ENCODE measurements at places on chromosomes 13 and 19.

- DNase-seq: no peak
These were observed 7.3 kb downstream of the ADPRHL1 start for GRCh38 chr13:113445791-113446487.

DNA sequence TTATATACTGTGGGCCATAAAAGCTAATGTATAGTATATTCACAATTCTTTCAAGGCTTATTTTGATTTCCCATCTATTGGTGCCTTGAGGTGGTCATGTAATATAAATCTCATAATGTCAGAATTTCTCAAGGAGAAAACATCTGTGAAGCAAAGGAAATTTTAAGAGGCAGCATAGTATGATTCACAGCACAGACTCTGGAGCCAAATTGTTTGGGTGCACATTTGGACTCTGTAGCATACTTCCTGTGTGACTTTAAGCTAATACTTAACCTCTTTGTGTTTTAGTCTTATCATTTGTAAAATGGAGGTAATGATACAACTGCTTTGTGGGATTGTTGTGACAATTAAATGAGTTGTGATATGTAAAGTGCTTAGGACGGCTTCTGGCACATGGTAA is 67.6 kb downstream of the PIBF1 start:
- DNase-seq: no peak

DNA sequence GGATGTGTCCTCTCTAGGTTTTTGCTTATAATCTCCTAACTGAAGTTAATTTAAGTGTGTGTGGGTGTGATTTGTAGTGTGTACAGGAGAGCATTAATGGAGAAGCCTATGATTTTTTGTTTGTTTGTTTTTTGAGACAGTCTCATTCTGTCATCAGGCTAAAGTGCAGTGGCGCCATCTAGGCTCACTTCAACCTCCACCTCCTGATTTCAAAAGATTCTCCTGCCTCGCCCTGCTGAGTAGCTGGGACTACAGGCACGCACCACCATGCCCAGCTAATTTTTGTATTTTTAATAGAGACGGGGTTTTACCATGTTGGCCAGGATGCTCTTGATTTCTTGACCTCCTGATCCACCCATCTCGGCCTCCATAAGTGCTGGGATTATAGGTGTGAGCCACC is 20.6 kb downstream of the ZNF701 start:
- no peak for DNase-seq

DNA sequence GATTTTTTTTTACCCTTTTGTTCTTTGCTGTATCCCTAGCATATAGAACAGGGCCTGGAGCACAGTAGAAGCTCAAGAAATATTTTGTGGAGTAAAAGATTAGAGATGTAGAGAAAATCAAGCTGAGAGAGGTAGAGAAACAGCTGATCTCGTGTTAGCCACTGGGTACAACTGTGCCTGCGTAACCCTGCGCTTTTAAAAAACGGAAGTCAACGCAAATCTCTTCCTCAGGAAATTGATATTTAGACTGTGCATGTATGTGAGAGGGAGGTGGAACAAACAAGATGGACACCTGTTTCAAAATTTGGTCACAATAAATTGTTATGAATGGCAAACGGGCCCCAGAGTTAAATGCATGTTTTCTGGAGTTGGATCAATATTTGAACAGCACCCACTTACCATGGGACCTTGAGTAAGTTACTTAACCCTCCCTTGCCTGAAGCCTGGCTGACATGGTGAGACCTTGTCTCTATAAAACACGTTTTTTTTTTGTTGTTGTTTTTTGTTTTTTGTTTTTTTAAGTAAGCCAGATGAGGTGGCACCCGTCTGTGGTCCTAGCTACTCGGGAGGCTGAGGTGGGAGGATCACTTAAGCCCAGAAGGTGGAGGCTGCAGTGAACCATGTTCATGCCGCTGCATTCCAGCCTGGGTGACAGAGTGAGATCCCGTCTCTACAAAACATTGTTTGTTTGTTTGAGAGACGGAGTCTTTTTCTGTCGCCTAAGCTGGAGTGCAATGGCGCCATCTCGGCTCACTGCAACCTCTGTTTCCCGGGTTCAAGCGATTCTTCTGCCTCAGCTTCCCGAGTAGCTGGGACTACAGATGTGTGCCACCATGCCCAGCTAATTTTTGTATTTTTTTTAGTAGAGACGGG is 3.3 kb upstream of the EPOR start:
- no peak for DNase-seq

DNA sequence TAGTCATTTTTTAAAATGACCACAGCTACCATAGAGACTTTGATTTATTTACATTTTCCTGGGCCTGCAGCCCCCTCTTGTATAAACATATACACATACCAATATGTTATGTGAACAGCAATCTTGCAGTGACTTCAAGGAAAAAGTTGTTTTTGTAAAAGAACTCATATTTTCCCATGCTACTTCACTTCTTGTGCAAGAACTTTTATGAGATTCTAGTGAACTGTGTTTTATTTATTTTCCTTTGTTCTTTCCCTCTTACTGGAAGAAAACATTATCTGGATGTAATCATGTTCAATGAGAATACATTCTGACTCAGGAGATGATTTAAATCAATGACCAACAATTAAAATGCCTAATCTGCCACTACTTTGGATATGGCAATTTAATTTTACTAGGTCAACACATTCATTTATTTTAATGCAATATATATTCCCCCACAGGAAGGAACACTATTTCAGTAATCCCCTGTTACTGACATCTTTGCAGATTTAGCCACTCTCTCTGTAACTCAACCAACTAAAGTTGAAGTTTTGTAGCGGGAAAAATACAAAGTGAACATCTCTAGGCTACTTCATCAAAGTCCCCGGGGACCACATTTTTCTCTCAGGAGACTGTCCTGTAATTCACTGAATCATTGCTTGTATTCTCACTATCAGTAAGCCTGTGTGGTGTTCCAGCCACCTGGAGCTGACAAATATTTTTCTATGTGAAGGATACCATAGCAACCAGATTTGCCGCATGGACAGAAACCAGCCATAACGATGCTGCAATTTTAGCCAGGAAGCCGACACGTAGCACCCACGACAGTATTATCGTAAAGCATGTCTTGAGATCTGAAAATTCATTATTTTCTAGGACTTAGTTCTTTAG is 90.5 kb downstream of the STARD13 start:
- no peak for DNase-seq

DNA sequence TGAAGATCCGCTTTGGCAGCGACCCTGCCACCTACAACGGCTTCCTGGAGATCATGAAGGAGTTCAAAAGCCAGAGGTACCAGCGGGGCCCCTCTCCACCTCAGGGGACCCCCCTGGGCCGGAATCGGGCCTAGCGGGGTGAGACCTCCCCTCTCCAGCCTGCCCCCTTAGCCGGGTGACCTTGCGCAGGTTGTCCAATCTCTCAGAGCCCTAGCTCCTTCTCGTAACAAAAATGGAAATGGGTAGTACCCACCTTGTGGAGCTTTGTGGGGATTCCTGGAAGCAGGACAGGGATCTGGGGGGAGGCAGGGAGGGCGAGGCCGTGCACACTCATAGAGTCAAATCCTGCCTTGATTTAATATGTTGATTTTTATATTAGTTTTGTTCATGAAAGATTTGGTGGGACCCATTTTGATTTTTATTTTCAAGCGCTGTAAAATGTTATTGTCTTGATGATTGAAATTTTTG is 658 bp downstream of the SIN3B start:
- no peak for DNase-seq

DNA sequence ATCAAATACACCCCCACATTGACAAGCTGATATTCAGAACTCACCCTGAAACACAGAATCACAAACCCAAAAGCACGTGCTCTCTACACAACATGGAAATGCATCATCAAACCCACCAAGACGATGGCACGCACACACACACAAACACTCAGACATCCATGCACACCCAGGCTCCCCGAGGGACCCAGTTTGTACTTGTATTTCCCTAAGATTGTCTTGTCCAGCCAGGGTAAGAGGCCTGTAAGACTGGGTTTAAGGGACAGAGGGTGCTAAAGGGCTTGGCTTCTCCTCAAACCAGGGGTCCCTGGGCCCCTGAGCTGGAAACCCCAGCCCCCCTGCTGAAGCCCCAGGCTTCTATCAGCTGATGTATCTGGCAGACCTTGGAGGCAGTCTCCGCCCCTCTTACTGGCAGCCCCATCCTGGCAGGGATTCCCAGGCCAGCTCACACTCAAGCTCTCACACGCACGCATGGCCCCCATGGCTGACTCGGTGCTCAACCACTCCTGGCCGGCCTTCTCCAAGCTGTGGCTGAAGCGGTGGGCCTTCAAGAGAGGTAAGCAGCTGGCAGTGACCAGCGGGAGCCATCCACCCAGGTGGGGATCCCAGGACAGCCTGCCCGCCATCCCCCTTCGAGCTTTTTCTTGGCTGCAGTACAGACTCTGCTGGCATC is 6.5 kb downstream of the ARHGEF18 start:
- no peak for DNase-seq

DNA sequence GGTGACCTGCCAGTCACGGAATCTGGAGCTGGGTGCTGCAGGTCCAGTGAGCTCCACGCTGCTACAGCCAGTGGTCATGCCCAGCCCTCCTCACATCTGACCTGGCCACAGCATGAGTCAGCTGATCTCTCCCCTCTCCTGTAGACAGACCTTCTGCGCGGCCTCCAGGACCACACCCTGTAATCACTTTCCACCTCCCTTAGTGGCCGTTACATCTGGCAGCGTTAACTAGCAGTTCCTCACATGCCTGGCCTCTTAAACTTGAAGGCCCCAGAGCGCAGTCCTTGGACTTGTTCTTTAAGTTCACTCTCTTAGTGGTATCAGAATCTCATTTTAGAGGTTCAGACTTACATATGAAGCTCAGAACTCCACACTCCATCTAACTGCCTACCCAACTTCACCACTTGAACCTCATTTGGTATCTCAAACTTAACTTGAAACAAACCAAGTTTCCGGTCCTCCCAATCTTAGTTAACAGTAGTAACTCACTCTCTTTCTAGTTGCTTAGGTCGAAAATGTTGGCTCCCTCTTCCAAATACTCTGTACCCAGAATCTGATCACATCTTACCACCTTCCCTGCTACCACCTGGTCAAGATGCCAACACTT is 22.7 kb downstream of the MIPEP start:
- no peak for DNase-seq

DNA sequence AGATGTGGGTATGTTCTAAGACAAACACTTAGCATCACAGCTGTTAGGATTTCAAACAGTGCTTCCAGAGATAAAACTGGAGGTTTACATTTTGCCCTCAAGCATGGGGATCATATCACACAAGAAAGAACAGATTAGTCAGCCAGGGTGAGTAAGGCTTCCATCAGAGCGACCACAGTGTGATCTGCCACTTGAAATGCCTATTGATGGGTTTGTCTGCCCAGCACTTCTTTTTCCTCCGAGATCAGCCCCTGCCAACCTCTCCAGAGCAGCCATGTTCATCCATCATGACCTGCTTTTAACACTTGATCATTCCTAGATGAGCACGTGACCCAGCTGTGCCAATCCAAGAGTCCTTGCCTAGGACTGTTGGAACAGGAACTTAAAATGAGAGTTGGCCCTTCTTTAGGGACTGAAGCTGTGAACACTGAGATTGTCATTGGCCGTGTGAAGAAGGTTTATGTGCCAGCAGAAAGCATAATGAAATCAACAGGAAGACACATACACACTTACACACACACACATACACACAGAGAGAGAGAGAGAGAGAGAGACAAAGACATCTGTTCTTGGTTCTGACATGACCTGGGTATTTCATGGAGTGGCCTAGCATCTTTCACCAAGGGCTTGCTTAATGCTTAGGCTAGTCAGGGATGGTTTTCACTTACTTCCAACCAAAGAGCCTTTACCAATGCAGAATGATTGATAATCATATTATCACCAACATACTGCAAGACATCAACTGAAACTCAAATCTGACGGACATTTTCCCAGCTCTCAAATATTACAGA is 5.2 kb upstream of the CEBPG start:
- no peak for DNase-seq

DNA sequence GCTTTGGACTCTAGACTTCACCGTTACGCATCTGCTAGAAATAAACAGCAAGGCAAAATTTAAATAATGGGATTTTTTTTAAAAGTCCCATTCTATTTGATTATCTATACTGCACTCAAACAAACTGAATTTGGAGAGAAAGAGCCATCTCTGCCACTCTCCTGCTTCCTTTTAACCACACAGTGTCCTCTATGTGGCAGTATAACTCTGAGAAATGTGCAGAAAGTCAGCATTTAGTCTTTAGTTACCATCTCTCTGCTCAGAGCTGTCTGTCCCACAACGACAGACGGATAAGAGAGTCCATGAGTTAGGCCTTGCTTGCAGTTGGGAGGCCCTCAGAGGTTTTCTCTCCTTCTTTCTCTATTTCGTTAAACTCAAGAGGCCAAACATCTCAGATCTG is 21.2 kb downstream of the CCNA1 start:
- no peak for DNase-seq

DNA sequence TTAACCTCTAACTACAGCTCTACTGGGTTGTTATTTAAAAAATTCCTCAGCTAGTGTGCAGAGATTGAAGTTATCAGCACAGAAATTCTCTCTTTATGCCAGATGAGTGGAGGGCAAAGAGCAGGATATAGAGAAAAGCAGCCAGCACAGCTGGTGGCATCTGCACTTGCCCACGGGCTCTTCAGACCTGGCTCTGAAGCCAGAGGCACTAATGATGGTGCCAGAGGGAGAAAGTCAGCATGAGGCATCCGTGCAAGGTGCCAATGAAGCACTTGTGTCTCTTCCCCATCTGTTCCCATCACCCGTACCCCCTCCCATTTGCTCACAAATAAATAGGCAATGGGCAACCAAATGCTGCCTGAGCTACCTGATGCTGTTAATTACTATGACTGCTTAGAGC is 138.9 kb downstream of the OLFM4 start:
- DNase-seq: peak; percentile 97

GRCh38 chr13:43963726-43964125 is 84.0 kb downstream of the LACC1 start:
- no peak for DNase-seq

DNA sequence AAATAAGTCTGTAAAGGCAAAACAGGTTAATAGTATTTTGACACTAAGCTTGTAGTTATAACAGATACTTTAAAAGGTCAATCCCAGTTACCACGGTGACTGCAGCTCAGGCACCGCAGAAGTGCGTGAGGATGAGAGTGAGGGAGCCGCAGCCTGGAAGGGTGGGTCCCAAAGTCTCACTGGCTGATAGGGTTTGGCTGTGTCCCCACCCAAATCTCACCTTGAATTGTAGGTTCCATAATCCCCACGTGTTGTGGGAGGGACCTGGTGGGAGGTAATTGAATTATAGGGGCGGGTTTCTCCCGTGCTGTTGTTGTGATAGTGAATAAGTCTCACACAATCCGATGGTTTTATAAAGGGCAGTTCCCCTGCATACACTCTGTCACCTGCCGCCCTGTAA is 40.0 kb upstream of the GAS6 start:
- no peak for DNase-seq

DNA sequence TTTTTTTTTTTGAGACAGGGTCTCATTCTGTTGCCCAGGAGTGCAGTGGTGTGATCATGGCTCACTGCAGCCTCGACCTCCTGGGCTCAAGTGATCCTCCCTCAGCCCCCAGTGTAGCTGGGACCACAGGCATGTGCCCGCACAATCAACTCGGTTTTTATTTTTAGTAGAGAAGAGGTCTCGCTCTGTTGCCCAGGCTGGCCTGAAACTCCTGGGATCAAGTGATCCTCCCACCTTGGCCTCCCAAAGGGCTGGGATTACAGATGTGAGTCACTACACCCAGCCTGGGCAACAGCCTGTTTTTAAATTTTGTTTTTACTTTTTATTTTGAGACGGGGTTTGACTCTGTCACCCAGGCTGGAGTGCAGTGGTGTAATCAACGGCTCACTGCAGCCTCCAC is 2.3 kb upstream of the KDM4B start:
- DNase-seq: no peak

- DNase-seq: no peak
These were observed 99.6 kb upstream of the HTR2A start for GRCh38 chr13:46996316-46997030.

Data from NCI-H446 treated with DMSO at 0.1 percent for 48 hours (cell line).